Urothelium cell line (cell line): ENCODE measurements at places on chromosomes 7 and 10.

- no peak for DNase-seq
Observed at GRCh38 chr7:115153176-115153575, 231.3 kb downstream of the MDFIC start.

- DNase-seq = no peak
Observed at GRCh38 chr10:32771217-32771616, 186.8 kb downstream of the ITGB1 start.

DNA sequence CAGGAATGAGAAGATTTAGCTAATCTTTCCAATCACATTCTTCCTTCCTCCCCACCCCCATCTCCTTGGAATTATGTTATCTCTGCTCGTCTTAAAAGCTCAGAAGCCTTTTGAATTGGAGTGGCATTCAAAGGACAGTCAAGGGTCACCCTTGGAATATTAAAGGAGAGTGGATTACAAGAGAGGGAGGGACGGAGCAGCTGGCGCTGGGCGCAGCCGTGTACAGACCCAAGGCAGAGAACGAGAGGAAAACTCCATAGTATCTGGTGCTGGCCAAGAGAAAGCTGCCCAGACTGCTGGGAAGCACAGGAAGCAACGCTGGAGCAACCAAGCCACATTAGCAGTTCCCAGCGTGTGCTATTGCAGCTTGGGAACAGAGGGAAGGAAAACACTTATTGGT is 95.7 kb downstream of the POU6F2 start:
- DNase-seq = no peak

GRCh38 chr10:53358536-53358935 is 586.0 kb upstream of the MBL2 start:
- no peak for DNase-seq

DNA sequence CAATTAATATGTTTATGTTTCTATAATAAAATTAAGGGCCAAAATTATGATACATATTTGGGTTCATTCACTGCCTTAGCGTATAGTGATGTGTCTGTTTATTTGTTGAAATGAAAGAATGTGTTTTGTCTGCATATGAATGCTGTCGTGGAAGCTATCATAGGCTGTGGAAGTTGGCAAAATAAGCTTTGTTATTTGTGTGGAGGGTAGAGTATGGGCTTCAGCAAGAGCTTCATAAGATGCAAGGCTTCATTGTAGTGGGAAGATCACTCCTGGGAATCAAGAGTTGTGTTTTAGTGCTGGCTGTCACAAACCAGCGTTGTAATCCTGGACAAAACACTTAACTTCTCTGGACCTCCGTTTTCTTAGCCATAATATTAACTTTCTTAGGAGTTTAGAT is 2.5 kb downstream of the SLK start:
- DNase-seq = no peak

- DNase-seq = no peak
Observed at GRCh38 chr10:4121502-4122380, 336.7 kb upstream of the KLF6 start.

DNA sequence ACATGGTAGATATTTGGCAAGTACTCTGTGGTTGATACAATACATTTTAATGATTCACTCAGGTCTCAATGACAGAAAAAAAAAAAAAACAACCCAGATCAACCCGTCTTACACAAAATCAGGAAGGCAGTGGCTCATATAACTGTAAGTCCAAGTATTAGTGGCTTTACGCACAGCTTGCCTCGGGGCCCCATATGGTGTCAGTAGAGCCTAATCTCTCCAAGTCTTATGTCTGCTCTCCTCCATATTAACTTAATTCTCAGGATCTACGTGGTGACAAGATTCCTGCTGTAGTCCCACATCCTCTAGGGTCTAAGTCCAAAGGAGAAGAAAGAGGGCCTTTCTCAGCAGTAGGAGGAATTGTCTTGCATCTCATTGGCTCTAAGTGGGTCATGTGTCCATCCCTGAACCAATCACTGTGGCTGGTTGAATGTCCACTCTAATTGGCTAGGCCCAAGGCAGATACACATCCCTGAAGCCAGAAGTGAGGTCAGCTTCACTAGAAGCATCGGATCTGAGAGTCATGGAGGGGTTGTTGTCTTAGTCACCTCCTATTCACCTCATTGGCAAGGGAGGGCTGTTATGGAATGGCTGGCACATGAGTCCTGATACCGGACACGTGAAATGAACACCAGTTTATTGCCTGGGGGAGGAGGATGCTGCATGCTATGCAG is 20.5 kb upstream of the PLPP4 start:
- DNase-seq = no peak

GRCh38 chr10:32731527-32731926 is 226.5 kb downstream of the ITGB1 start:
- no peak for DNase-seq

DNA sequence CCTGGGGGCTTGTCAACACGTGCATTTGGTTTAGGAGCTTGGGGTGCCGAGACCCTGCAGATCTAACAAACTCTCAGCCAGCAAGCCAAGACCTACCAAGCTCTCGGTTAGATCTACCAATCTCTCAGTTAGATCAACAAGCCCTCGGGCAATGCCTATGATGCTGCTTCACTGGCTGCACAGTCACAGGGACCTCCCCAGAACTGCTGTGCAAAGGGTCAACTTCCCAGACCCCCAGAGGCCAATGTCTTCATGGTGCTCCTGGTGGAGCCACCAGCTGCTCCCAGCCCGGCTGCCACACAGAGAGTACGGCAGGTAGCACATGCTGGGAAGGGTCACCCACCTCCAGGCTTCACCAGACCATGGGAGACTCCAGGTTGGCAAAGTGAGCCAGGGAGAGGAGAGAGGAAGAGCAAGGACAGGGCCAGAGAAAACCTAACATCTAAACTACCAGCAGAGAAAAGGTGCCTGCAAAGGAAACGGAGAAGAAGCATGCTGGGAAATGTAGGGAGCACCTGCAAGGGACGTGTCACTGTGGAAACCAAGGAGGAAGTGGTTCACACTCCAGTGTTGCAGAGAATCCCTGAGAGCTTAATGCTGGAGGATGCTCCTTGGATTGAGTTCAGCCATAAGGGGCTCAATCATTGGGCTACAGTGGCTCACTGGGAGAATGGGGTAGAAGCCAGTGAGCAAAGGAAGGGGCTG is 51.5 kb upstream of the GDF10 start:
- no peak for DNase-seq

- DNase-seq = no peak
Observed at GRCh38 chr7:99409192-99409572, 413 bp downstream of the BUD31 start.

DNA sequence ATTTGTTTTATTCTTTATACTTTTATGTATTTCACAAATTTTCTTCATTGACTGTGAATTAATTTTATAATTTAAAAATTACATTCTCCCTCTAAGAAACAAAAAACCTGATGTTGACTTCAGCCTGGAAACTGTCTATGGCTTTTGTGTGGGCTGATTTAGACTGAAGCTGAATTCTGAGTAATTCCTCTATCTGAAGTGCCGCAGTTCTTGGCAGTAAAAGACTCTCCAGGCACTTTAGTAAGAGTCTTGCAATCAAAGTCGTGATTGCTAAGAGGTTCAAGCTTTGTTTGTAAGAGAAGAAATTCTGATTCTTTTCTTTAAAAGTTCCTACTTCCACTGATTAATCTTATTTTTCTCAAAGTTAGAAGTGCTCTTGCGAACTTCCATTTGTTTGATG is 3.4 kb upstream of the CEP41 start:
- no peak for DNase-seq

GRCh38 chr7:128710481-128710880 is 28.7 kb upstream of the CALU start:
- no peak for DNase-seq

GRCh38 chr10:79149662-79150443 is 81.1 kb downstream of the ZMIZ1 start:
- DNase-seq = peak; percentile 90

- DNase-seq = no peak
Observed at GRCh38 chr7:98305951-98306535, 24.6 kb downstream of the BRI3 start.

DNA sequence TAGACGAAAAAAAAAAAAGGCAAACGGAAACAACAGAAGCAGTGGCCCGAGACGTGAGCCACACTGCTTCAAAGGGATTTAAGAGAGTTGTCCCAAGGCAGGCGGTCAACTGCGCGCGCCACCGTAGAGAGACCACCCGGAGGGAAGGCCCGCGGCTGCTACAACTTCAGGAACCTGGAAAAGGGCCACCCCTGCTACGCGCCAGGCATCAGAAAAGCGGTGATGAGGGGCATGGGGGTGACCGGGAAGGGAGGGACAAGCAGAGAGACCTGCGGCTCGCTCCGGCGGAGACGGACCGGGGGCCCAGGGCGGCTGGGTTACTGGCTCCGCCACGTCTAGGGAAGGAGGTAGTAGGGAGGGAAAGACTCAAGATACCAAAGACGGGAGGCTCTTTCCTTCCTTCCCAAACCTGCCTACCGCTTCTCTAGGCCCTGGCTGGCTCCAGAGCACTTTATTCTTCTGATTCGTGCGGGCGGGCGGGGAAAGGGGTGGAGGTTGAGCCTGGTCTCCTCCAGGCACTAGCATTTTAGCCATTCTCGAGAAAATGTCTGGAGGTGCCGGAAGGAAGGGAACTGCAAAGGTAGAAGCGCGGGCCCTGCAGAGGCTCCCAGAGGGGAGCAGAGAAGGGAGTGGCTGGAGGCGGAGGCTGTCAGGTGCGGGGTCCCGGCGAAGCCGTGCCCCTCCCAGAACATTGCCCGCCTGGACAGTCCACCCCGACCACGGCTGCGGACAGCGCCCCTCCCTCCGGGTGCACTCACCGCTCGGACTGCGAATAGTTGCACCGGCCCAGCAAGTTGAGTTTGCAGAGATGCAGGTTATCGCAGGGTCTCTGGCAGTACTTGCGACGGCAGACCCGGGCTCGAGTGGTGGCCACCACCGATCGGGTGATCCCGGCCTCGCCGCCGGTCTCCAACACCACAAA is 993 bp downstream of the ZC3HAV1 start:
- DNase-seq = peak; percentile 21

DNA sequence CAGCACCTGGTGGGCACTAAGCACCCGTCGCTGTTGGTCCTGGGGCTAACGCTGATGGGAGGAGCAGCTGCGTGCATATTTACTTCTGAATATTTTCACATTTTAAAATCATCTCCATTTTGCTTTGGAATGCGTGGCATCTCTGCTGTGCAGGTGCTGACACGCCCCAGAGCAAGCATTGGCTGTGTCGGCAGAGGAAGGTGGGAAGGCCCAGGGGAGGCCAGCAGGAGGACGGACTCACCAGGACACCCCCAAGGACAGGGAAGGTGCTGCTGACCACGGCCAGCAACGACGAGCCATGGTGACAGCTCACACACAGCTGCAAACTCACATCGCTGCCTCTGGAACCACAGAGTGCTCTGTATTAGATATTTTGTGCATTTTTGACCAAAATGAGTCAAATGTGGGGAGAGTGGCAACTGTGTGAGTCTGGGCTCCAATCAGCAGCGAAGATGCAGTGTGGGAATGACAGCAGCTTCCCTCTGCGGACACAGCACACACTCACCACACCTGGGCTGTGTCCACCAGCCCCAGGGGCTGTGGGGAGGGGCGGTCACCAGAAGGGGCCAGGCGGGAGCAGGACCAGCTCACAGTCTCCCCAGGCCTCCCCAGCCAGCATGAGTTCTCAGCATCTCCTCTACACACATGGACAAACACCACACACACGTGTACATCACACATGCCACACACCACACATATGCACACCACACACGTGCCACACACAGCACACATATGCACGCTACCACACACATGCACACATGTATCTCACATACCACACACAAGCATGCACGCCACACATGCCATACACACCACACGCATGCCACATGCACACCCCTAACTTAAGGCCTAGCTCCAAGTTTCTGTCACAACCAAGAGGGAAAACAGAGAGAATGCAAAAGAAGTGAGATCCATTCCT is 58.2 kb downstream of the PTPRN2 start:
- DNase-seq = no peak

DNA sequence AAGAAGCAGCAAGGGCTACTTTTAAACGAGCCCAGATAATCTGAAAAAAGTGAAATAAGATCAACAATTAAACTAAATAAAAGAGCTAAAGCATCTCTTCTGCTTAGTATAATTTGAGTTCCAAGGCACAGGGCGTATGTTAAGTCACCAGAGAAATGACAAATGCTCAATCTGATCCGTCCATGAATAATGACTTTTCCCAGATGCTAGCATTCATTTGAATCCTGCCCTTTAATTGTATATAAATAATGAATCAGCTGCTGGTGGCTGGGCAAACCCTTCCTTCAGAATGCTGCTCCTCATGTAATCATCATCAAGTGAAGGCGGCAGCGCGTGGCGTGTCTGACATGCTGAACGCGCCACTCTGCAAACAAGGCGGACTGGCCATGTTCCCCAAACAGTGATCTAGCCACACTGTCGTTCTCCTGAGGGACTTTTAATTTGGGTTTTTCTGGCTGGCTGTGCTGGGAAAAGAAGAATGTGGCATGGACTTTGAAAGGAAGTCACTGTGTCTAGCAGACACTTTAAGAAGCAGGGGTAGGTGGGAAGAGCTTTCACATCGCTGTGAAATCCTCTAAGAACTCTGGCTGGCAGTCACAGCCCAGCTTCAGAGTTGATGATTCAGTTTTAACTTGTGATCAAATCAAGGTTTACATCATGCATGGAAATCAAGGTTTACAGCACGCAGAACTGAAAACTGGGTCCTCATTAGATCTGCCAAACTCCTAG is 70.7 kb downstream of the BEND7 start:
- no peak for DNase-seq

DNA sequence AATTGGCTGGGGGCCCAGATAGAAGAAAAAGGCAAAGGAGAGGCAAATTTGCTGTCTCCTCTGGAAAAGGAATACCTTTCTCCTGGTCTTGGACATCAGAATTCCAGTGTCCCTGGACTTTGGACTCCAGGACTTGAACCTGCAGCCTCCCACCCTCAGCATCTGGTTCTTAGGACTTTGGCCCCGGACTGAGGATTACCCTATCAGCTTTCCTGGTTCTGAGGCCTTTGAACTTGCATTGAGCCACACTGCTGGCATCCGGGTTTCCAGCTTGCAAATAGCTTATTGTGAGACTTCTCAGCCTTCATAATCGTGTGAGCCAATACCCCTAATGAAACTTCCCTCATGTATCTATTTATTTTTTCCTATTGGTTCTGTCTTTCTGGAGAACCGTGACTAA is 68.3 kb downstream of the DNAH11 start:
- no peak for DNase-seq

DNA sequence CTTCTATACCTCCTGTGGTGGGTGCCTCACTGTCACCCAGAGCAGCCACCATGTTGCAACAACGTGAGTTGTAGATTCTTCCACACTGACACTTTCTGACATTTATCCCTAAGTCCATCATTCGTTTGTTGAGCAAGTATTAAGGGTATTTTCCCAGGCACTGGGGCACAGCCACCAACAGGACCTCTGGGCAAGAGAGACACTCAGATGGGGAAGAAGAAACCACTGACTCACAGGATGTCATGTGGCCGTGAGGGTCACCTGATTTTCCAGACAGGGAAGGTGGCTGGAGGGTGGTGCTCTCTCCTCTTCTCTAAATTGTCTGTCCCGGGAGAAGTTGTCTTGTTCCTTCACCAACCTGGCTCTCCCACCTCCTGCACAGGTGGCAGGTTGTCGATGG is 51.7 kb upstream of the PPIF start:
- no peak for DNase-seq

DNA sequence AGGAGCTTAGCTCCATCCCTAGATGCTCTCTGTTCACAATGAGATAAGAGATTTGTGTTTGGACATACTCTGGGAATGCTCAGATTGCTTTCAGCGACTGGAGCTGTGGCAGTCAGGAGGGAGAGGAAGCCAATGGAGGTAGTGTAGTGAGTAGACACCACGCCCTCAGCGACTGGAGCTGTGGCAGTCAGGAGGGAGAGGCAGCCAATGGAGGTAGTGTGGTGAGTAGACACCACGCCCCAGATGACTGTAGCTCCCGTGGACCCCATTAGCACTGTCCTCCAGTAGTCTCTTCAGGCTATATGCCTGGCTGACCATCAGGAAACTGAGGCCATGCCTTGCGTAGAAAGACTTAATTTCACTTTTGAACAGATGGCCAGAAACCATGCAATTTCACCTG is 1033.8 kb downstream of the NRG3 start:
- no peak for DNase-seq
